ENCODE measurements at places on chromosomes 12 and 14. TPM values are rescaled to one million over a fixed set of nuclear protein-coding genes. Genes with fewer than 3 reads are reported as not detected.

NEMF gene
- total RNA-seq: 71.3 TPM

GPR132 gene
- under 0.01 TPM for total RNA-seq

IGFBP6 gene
- 18.2 TPM for total RNA-seq

KLHL33 gene
- not detected for total RNA-seq

EXD2 gene
- total RNA-seq: 26.7 TPM

CLEC4D gene
- total RNA-seq: not detected

SVOP gene
- total RNA-seq: not detected

TSPAN11 gene
- total RNA-seq: 0.07 TPM

PLXNC1 gene
- 0.50 TPM for total RNA-seq

KCNMB4 gene
- 0.68 TPM for total RNA-seq

P2RX2 gene
- total RNA-seq: not detected

FAM90A1 gene
- total RNA-seq: not detected

CLEC9A gene
- total RNA-seq: not detected

ACADS gene
- total RNA-seq: 6.2 TPM

KCNJ8 gene
- not detected for total RNA-seq

TAS2R42 gene
- not detected for total RNA-seq

AQP2 gene
- not detected for total RNA-seq

FOXG1 gene
- total RNA-seq: 3.7 TPM

RBP5 gene
- not detected for total RNA-seq

KRT82 gene
- total RNA-seq: not detected

SAMD15 gene
- under 0.01 TPM for total RNA-seq

TAS2R14 gene
- total RNA-seq: 0.68 TPM

DDX11 gene
- total RNA-seq: 14.2 TPM

CLEC12A gene
- total RNA-seq: not detected

FGF6 gene
- total RNA-seq: not detected

SOAT2 gene
- not detected for total RNA-seq

CLEC2A gene
- not detected for total RNA-seq
